Kidney tubule cell (primary cell): ENCODE measurements at places on chromosomes 2 and 18.

DNA sequence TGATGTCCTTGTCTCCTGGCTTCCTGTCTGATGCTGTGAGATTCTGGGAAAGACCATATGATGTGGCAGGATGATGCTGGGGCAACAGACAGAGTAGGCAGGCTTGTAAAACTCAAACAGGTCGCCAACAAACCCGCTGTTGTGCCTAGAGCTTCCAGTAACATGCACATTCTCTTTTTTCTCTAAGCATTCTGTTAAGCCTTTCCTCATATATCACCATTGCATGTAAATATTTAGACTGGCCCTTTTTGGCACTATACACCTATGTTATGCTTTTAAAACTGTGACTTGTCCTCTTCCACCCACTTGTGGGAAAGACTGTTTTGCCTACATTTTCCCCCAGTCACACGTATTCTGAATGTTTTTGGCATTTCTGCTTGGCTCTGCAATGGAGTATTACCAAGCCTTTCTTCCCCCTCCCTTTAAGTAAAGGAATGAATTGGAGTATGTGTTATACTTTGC is 250.4 kb upstream of the TANK start:
- DNase-seq: no peak

GRCh38 chr2:96397756-96398530 is 62.4 kb downstream of the NCAPH start:
- no peak for DNase-seq

- DNase-seq: no peak
These were observed 59.0 kb upstream of the ODC1 start for GRCh38 chr2:10507106-10507505.

- DNase-seq: peak; percentile 33
These were observed 415.0 kb downstream of the TMX3 start for GRCh38 chr18:68299906-68300305.

GRCh38 chr2:165522719-165523118 is 53.2 kb downstream of the CSRNP3 start:
- DNase-seq: no peak

DNA sequence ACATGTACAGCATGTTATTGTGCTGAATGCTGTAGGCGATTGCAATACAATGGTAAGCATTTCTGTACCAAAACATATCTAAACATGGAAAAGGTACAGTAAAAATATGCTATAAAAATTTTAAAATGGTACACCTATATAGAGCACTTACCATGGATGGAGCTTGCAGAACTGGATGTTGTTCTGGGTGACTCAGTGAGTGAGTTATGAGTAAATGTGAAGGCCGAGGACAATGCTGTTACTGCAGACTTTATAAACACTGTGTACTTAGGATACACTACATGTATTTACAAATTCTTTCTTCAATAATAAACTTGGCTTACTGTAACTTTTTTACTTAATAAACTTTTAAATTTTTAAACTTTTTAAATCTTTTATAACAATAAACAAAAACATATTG is 473.4 kb upstream of the UBE2E3 start:
- DNase-seq: no peak

DNA sequence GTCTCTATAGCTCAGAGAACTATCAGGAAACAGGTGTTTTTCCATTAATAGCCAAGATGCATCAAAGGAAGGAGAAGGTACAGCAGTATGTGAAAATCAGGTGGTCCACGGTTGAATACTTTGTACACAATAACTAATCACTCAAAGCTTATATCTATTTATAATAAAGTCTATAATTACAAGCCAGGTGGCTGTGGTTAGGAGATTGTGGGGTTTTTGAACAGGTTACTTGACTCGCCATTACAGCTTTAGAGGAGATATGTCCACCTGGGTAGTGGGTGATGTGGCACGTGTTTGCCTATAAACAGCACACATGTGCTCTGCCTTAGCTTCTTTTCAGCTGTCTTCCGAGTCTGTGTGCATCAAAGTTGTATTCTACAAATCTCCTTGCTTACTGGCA is 892.2 kb upstream of the ZEB2 start:
- DNase-seq: no peak

GRCh38 chr18:22601481-22601880 is 183.8 kb upstream of the CTAGE1 start:
- no peak for DNase-seq

DNA sequence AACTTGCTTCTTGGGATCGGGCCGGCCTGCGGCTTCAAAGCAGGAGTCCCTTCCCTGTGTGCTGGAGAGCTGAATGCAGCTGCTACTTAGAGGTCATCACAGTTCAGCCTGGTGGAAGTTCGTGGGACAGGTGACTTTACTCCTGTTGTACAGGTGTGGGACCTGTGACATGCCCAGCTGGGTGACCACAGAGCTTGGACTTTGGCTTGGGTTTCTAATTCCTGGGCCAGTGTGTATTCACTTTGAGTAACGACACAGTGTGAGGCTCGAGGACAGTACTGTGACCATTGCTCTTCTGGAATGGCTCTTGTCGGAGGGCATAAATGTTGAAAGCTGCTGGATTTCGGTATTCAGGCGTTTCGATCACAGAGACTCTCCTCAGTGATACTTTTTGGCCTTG is 114.5 kb downstream of the STPG4 start:
- DNase-seq: no peak

DNA sequence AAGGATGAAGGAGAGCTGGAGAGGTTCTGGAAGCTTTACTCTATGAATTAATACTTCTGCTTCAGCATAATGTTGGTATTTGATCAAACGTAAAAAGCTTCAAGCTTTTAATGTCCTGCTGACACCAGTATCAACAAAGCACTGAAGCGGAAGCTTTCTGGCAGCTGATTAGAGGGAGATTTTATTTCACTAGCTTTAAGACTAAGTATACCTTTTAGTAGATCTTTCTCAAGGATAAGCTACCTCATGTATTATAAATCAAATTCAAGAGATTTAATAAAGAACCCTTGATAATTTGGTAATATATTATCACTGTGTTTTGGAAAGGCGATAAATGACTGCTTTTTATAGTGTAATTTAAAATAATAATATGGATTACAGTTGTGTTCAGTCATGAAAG is 128.0 kb upstream of the CD302 start:
- DNase-seq: no peak

DNA sequence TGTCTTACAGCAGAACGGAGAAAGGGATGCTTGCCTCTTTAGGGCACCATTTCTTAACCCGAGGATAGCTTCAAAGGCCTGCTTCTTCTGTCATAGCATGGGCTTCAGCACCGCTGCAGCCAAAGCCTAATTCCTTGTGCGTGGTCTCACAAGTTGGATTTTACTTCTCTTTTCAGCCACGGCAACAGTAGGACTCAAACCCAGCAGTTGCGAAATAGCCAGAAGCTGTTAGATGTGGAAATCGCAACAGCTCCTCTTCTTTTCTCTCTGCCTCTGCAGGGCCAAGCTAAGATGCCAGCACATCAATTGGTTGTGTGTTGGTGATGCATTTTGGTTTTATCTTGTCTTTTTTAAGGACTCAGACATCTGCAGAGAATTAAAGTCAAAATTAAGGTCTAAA is 3.1 kb downstream of the NRXN1 start:
- no peak for DNase-seq
